Stimulated activated memory B cell treated with anti-CD40 and anti-IgM and Interleukin-4, amounts not matched to agents 10 μg/mL and 1 μg/mL and 100 μg/mL, for 72 hours (primary cell): ENCODE measurements at places on chromosomes 7 and 10.

GRCh38 chr7:122148878-122149277 lies 4.8 kb upstream of the AASS start:
- no peak for ATAC-seq

GRCh38 chr7:151851145-151851751 lies 25.7 kb downstream of the PRKAG2 start:
- peak; percentile 79 for ATAC-seq

DNA sequence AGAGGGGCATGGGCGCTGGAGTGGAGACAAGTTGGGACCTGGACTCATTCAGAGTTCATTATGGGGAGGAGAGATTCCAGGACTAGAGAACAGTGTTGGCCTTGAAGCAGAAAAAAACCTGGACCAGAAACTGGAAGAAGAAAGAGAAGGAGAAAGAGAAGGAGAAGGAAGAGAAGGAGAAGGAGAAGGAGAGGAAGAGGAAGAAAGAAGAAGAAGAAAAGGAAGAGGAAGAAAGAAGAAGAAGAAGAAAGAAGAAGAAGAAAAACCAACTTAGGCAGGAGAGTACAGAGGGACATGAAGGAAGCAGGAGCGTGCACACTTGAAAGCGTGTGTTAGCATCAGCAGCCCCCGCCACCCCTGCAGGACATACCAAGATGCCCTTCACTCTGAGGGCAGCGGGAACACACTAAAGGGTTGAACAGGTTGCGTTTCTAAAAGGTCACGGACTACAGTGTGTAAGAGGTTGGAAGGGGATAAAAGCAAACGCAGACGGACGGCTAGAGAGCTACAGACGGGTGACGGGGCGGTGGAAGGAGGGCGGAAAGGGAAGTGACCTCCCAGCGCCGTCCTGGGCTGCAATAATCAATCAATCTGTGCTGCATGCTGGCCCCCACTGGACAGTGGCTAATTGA lies 95.3 kb downstream of the SEC61G start:
- ATAC-seq = peak; percentile 36

GRCh38 chr10:122293961-122294380 lies 22.9 kb downstream of the BTBD16 start:
- ATAC-seq = no peak

- ATAC-seq = no peak
Measured at GRCh38 chr10:18879284-18879683, 169.3 kb upstream of the MALRD1 start.
